COLO829 (cell line): ENCODE measurements at places on chromosomes 5 and 9.

GRCh38 chr5:115494570-115495289, 49.8 kb downstream of the FEM1C start:
- peak; percentile 1 for DNase-seq

GRCh38 chr5:58357121-58357520, 102.8 kb downstream of the PLK2 start:
- DNase-seq = no peak

DNA sequence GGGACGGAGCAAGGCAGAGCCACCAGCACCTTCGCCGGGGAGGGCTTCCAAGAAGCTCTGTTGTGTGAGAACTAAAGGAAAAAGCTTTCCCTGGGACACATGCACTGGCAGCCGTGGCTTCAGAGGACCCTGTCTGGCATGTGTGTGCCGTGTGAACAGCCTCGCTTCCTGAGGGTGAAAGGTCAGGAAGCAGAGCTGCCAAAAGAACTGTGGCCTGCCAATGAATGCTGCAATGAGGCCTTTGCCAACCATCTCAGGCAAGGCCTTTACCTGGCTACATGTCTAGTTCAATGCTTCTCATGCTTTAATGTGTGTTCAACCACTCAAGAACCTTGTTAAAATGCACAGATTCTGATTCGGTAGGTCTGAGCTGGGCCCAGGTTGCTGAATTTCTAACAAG, 53.5 kb downstream of the NIPSNAP3B start:
- DNase-seq = no peak

GRCh38 chr5:32450952-32451351, 6.4 kb upstream of the ZFR start:
- DNase-seq = no peak

DNA sequence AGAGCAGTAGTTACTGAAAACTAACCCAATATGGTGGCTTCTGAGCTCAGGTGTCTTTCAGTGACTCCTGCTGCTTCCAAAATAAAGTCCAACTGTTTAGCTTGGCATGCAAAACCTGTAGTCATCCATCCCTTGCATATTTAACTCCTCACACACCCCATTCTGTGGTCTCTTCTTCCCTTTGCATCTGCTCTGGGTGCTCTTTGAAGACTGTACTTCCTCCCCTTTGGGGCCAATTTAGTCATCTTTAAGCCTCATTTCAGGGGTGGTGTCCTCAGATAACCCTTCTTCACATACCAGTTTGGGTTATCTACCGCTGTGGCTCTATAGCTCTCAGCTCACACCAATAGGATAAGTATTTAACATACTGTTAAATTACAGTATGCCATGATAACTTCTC, 209.9 kb upstream of the DMRT1 start:
- no peak for DNase-seq
